ENCODE measurements at places on chromosomes 7 and 10.

- no peak for DNase-seq
These were observed 23.4 kb upstream of the EGR2 start for GRCh38 chr10:62839590-62839989.

DNA sequence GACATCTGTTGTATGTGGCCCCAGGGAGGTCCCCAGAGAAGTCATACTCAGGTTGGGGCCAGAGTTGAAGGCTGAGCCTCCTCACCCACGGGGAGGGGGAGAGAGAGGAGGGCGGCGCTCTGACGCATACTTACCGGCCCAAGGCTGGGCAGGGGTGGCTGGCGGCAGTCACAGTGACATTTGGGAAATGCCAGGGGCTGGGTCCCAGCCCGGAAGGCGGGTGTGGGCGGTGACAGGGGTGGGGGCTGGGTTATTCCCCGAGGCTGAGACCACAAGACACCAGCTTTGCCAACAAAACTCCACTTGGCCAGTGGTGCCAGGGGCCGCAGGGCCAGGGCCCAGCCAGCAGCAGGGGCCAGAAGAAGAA lies 41.1 kb downstream of the RASGEF1A start:
- DNase-seq: no peak

GRCh38 chr7:132765861-132766260 lies 189.6 kb upstream of the PLXNA4 start:
- DNase-seq: no peak

DNA sequence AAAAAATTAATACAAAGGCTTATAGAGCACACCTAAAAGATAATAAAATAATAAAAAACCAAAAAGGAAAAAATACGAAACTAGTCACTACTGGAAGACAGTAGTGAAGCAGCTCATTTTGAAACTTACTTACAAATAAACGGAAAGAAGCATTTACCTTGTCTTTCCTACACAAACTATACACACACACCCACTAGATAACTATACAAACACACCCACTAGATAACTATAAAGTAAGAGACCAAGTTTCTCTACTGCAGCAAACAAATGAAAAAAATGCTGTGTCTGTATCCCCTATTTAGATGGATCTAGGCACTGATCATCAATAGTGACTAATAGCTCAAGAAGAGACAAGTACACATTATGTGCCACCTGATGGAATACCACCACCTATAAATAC lies 49.2 kb downstream of the KIF5B start:
- no peak for DNase-seq

DNA sequence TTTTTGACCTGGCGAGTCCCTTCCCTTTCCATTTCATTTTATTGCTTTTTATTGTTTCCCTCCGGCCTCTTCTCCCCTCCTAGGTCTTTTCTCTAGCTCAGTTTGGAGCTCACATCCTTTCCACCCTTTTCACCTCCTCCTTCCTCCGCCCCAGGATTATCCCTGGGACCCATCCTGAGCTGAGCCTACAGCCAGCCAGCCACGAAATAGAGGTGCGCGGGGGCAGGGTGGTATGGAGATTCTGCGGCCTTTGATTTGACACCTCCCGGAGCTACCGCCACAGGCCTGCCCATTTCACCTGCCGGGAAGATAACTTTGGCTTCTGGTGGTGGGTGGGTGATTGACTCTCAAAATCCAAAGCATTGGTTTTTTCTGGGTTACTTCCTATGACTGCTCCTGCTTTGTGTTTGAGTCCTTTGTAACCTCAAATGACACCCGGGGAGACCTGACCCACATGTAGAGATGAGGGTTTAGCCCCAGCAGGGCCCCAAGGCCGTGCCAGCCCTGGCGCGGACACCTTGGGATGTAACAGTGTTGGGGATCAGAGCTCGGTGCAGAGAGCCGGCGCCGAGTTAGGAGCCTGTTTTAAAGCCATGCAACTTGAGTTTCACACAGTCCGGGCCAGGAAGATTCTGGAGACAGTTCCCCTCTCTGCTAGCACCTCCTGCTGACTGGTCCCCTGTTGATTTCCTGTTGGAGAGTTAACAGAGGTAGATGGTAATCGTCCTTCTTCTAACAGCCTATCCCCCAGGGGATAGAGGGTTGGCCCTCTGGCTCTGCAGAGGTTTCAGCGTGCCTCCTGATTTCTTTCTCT lies 1.5 kb downstream of the DUSP5 start:
- DNase-seq: no peak

Data from stimulated activated CD8-positive, alpha-beta memory T cell treated with anti-CD3 and anti-CD28 coated beads, Interleukin-7, amount 100 ng/mL, for 1 hour (primary cell).